ENCODE measurements at places on chromosomes 1 and 21.

DNA sequence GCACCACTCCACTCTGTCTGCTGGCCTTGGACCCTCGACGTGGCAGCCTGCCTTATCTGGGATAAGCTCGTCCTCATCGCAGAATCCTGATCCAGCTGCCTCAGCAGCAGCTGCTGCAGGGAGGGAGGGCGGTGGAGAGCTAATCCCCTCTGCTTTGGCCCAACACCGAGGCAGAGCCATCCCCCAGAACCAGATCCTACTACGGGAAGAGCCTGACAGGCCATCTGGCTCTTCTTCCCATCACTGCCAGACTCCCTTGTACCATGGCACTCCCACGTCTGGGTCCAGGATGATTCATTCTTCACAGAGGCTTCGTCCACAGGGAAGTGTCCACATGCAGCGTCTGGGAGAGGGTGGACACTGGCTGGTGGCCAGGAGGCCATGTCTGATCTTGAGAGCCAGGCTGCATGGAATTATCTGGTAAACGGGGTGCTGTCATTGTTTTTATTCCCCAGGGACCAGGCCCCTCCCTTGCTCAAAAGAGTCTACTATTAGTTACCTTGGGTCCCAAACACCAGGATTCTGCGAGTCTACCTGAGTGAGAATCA, 14.6 kb upstream of the PKP1 start:
- no peak for DNase-seq

- DNase-seq: no peak
Observed at GRCh38 chr1:147853391-147853790, 49.2 kb upstream of the GJA8 start.

- DNase-seq: no peak
Observed at GRCh38 chr1:19255288-19255687, 3.7 kb downstream of the MRTO4 start.

GRCh38 chr1:58434607-58435006, 111.9 kb downstream of the OMA1 start:
- no peak for DNase-seq

DNA sequence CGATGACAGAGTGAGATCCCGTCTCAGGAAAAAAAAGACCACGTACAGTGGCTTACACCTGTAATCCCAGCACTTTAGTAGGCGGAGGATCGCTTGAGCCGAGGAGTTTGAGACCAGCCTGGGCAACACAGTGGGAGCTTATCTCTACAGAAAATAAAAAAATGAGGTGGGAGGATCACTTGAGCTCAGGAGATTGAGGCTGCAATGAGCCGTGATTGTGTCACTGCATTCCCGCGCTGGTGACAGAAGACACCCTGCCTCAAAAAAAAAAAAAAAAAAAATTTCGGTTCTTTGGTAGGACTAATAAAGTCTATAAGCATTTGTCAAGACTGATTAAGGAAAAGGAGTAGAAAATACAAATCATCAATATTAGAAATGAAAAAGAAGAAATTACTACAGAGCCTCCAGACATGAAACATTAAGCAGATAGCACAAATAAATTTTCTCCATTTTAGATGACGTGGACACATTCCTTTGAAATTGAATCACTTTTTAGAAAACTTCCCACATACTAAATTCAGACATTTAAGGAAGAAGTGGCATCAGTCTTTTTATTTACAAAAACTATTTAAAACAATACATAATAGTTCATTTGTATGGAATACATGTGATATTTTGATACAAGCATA, 30.4 kb downstream of the MORC3 start:
- DNase-seq: no peak

DNA sequence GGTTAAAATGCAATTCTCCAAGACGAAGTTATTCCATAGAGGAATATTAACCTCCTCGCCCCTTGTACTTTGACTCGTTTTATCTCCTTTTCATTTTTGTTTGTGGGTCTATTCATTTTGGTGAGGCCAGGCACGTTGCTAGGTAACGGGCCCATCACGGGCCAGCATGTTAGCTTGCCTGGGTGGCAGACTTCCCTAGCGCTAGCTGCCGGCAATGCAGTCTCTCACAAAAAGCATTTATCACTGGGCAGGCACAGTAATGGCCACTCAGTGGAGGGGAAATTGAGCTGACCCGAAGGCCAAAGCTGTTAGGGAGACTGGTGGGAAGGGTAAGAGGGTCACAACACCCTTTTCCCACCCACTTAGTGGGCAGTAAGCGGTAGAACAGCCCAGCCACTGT, 234.4 kb upstream of the FOXD3 start:
- no peak for DNase-seq

- DNase-seq: no peak
Observed at GRCh38 chr1:76763738-76764137, 103.5 kb upstream of the ST6GALNAC5 start.

- DNase-seq: no peak
Observed at GRCh38 chr1:71357708-71358107, 276.9 kb upstream of the ZRANB2 start.

DNA sequence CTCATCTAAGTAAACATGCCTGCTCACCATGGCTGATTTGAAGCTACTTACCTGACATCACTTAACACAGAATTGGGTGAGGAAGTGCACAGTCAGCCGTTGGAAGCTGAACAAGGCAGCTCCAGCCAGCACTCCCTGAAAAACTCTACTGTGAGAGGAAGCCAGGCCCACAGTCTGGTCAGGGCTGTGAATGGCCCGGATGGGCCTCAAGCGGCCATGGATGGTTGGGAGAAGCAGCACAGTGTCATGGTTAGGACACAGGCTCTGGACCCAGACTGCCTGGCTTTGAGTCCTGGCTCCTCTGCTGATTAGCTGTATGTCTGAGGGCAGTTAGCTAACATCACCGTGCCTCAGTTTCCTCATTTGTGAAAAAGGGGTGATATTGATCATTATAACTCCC, 267.8 kb downstream of the GRIK3 start:
- no peak for DNase-seq

DNA sequence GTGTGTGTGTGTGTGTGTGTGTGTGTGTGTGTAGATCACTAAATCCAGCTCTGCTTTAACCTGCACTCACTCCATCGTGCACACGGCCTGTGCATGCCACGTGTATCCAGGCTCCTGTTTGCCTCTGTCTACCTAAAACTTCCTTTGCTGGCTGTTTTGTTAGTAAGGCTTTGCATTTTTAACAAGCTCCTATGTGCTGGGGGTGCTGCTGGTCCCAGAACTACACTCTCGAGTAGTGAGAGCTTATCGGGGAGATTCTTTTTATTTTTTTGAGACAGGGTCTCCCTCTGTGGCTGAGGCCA, 596 bp upstream of the TCEA3 start:
- no peak for DNase-seq

DNA sequence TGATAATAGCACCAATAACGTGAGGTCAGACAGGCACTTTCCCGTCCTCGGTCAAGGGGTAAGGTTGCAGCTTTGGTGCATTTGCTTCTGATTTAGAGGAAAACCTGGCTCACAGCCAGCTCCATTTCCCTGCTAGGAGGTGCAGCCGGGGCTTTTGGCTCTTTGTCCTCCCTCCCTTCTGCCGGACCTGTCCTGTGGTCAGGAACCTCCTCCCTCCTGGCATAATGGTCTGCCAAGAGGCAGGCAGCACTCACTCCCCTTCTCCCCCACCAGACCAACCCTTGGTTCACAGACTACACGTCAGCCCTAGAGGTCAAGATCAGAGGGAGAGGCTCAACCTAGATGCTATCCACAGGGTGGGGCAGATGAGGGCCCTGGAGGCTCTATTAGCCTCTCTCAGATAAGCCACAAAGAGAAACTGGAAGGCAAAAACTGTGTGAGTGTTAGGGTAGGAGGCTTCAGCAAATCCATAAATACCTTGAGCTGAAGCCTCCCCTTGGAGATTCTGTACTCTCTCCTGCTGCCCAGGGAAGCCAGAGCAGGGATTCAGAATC, 64.8 kb downstream of the PLXNA2 start:
- DNase-seq: no peak

- no peak for DNase-seq
Observed at GRCh38 chr1:117824616-117825015, 104.8 kb downstream of the GDAP2 start.

DNA sequence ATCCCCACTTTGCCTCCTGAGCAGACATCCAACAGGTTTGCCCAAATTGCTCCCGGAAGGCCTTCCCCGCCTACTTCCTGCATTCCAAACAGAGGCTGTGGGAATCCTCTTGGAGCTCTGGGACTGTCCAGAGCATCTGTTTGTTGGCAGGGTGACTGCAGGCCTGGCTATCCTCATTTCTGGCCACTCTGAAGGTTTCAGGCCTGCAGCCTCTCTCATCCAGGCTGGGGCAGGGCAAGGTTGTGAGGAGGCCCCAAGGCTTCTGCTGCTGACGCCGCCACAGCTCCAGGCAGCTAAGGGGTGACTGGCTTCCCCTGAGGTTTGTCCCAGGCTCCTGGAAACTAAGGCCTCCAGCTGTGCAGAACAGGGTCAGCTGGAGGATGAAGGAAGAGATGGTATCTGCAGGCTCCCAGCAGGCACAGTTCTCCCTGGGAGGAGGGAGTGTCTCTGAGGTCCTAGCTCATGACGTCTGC, 11.3 kb downstream of the CDK18 start:
- DNase-seq: no peak

DNA sequence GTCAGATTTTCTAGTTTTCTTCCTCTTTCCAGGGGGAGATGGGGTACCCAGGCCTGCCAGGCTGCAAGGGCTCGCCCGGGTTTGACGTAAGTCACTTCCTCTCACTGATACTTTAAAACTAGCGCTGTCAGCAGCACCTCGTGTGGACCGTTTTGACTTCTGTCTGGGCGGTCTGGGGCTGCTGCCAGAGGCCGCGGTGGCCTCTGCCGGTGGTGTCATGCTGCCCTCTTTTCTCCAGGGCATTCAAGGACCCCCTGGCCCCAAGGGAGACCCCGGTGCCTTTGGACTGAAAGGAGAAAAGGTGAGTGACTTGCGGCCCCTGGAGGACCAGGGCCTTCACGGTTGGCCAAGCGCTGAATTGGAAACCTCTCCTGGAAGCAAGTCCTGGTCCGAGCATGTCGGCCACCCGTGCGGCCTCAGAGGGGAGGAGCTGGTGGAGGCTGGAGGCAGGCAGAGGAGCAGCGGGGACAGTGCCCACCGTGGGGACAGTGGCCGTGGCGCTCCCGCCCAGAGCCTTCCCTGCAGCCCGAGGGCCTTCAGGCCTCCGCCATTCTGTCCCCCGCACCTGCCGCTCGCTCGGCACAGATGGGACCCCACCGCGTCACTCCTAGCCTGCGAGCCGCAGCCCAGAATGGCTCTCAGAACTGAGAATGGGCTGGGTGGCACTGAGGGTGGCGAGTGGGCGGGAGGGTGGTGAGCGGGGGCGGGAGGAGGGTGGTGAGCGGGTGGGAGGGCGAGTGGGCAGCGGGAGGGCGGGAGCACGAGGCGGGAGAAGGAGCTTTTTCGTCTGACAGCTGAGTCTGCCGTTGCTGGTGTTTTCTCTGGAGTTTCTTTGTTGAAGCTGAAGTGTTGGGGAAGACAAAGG, 9.4 kb downstream of the COL6A1 start:
- DNase-seq: no peak

DNA sequence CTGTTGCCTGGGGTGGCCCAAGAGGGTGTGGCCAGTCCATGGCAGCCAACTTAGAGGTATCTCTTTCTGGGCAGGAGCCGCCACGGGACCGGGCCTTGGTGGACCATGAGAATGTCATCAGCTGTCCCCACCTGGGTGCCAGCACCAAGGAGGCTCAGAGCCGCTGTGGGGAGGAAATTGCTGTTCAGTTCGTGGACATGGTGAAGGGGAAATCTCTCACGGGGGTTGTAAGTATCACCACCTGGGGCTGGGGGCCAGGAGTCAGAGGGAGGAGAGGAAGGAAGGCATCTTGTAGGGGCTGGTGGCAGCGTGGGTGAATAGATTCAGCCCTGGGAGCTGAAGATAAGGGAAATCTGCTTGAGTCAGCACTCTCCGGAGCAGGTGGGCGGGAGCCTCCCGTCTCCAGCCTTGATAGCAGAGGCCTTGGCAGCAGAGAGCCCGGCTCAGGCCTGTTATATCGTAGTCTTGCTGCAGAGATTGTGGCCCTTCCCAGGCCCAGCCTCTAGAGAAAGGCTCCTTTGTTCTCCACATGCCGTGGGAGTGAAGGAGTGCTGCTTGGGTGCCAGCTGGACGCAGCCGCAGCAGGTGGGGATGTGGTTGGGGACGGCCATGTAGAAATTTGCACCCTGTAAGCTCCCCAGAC, 25.4 kb downstream of the PHGDH start:
- DNase-seq: no peak

DNA sequence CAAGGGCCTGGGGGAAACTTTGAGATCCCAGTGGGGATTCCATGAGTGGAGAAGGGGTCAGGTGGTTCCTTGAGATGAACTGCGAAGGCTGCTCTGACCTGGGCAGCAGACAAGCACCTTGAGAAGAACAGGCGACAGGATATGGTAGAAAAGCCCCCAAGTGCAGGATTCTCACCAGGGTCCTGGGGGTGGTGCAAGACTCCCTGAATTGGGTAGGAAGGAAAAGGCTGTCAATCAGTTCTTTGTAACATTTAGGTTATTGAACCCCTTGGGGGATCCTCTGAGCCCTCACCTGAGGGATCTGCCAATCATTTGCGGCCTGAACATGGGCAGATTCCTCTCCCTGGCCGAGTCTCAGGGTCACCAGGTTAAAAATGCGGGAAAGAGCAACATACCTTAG, 2.4 kb upstream of the PRAMEF12 start:
- no peak for DNase-seq

DNA sequence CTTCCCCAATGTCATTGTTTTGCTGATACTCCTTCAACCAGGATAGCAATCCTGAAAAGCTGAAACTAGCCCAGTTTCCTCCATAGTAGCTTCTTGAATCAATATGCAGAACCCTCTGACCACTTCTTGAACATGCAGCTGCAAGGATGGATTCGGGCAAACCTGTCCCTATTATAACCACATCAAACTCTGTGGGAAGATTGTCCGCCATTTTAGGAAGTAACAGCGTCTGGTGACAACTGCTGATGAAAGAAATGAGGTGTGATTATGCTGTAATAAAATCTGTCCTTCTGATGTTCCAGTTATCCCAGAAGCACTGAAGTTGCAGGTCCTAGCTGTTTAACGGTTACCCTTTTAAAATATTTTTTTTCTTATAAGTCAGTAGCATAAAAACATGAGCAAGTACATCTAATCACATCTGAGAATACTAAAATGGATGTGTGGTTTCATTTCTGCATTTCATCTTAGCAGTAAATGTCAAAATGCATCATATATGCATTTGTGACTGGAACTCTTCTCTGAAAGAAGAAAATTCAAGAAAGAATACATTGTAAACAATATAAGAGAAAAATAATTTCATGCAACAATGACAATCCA, 4.5 kb downstream of the CHML start:
- DNase-seq: no peak

DNA sequence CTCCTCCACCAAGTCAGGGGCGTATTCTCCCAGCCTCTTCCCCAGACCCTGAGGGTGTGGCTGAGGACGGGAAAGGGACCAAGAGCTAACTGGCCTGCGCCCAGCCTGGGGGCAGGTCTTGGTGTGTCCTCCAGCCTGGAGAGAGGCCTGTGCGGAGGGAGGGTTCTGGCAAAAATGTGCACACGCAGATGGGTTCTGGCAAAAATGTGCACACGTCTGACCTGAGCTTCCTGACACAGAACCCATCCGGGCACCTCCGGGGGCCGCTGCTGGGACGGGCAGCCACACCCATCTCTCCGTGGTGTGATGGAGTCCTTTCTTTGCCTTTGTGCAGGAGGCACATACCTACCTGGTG, 23.1 kb upstream of the PKP1 start:
- DNase-seq: no peak

- DNase-seq: no peak
Observed at GRCh38 chr1:241253471-241253870, 103.5 kb downstream of the RGS7 start.

- DNase-seq: no peak
Observed at GRCh38 chr1:66119148-66119547, 326.5 kb downstream of the PDE4B start.
